Right ventricle myocardium inferior (tissue), 1 donor: ENCODE measurements at places on chromosomes 1 and 21.

DNA sequence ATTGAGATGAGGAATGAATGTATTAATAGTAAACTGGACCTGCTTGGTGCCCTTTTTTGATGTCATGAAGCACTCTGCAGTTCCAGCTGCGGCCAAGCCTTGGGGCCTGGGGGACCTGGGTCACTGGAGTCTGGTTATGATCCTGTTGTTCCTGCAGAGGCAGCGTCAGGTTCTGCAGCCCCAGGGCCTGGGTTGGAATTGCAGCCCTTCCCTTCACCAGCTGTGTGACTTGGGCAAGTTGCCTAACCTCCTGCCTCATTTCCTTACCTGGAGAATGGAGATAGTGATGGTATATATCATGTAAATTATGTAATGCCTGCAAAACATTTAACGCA is 9.1 kb upstream of the ATP5PO start:
- no peak for DNase-seq

GRCh38 chr1:180096584-180097325 is 57.9 kb upstream of the QSOX1 start:
- DNase-seq = no peak

DNA sequence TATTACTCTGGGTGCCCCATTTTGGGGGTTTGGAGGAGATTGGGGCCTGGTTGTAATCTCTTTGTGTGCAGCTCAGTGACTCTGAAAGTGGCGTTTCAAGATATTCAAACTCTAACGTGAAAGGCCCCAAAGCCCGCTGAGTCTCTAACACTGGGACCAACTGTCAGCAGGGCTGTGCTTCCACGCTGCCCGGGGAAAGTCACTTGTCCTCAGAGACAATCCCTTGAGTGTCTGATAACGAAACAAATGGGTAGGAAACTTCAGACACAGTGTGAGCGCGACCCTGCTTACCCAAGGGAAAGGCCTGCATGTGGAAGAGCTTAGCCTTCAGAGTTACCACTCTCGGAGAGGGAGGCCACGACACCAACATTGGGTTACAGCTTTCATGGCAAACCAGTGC is 837 bp downstream of the UBASH3A start:
- no peak for DNase-seq

- no peak for DNase-seq
Measured at GRCh38 chr1:97245682-97246081, 524.1 kb downstream of the PTBP2 start.

DNA sequence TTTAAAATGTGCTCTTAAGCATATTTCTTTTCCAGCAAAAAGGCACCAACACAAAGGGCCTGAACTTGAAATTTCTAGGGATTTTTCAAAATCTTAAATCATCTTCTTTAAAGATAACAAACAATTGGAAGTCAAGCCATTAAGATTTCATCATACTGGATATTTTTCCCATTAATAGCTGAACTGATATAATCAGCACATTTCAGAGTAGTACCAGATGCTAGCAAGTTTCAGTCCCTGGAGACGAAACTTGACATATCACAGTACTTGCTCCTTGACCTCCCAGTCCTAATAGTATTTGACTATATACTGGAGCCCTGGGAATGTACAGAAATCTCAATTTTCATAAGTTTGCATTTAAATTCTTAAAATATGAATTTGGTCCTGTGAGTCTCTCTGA is 10.2 kb upstream of the CDC7 start:
- DNase-seq = no peak

- DNase-seq = no peak
Measured at GRCh38 chr1:214344897-214345296, 63.9 kb downstream of the SMYD2 start.

DNA sequence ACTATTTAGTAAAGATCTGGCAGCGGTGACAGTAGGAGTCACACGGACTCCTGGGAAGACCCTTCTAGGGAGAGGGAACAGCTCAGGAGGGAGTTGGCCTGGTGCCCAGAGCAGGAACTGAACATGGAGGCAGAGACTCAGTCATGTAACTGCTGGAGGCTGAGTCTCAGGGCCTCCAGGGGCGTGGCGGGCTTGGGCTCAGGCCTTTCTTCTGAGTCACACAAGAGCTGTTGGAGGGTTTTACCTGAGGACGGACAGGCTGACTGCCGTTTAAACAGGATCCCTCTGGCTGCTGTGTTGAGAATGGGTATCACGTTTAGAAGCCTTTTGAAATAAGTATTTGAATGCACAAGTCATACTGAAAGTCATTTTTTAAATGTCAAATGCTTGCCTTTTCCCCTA is 7.2 kb upstream of the ETS2 start:
- DNase-seq = no peak

DNA sequence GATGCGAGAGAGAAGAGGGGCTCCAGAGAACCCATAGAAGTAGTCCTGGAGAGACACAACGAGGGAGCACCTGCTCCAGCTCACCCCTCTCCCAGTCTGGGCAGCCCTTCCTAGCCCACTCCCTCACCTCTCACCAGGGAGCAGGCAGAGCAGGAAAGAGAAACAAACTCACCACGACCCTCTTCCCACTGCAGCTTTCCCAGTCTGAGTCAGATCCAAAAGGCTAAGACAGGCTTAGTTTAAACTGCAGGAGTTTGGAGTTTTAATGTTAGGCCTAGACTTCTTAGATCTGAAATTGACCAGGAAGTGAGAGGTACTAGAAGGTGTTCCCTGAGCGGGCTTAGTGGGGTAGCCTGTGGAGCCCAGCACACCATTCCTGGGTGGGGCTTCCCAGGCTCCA is 29.6 kb downstream of the SLC1A7 start:
- DNase-seq = no peak

DNA sequence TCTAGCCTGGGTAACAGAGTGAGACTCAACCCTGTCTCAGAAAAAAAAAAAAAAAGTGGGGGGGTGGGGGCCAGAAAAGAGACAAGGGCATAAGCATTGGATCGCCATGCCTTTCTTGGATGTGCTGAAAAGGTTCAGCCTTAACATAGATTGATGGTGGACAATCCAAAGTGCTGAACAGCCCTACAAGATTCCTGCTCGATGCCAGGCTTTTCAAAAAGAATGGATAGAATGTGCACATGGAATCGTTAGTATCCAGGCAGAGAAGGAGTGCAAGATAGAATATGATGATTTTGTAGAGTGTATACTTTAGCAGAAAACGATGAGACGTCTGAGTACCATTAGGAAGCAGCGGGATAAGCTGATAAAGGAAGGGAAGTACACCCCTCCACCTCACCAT is 10.9 kb upstream of the COA7 start:
- DNase-seq = no peak
